T-cell (primary cell): ENCODE measurements at places on chromosomes 2 and 18.

GRCh38 chr18:51361130-51361860 is 163.8 kb upstream of the MEX3C start:
- no peak for DNase-seq

GRCh38 chr2:208686665-208687064 is 280.1 kb downstream of the PTH2R start:
- no peak for DNase-seq

GRCh38 chr2:150023044-150023443 is 435.5 kb upstream of the MMADHC start:
- no peak for DNase-seq

GRCh38 chr18:63908858-63909257 is 1.1 kb downstream of the SERPINB10 start:
- DNase-seq: no peak

- no peak for DNase-seq
These were observed 75.7 kb downstream of the WDR7 start for GRCh38 chr18:56726906-56727305.

DNA sequence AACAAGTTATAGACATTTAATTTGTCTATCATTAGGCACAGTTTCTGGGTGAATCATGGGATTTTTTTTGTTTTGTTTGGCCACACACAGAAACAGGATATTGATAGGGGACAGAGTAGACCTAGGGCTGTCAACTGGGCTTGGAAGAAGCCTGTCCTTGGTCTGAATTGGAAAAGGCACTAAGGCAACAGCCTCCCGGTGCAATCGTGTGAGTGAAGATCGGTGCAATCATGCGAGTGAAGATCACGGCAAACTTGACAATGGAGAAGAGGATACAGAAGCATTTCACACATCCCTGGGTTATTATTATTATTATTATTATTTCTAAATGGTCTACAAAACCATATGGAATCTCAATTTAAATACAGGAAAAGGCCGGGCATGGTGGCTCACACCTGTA is 94.5 kb downstream of the ACKR3 start:
- DNase-seq: no peak

DNA sequence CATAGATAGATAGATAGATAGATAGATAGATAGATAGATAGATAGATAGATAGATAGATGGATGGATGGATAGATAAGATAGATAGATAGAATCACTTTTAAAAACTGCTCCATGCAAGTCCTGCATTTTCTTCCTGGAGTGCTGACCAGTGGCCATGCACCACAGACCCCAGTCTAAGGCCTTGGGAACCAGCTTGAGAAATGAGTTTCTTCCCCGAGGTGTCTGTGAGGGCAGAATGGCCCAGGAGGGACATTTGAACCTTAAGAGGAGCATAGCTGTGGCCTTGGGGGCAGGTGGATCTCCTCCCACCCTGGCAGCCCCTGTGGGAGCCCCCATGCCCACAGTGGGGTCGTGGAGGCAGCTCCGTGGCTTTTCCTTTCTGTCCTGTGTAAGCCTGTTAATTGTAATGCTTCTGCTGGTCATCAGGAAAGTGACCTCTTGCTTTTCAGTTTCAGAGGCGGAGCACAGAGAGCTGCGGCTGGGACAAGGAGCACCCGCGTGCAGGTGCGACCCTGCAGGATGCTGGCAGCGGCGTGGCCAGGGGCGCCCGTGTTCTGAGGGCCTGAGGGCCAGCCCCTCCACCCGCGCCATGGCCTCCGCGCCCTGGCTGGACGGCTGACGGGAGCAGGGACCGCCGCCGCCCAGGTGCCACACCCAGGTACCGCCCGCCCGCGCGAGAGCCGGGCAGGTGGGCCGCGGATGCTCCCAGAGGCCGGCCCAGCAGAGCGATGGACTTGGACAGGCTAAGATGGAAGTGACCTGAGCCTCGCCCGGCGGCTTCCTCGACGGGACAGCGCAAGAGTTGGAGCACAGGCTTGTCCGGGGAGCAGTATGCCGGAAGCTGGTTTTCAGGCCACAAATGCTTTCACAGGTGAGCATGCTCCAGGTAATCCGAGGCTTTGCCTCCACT is 168.6 kb downstream of the LDLRAD4 start:
- DNase-seq: no peak

DNA sequence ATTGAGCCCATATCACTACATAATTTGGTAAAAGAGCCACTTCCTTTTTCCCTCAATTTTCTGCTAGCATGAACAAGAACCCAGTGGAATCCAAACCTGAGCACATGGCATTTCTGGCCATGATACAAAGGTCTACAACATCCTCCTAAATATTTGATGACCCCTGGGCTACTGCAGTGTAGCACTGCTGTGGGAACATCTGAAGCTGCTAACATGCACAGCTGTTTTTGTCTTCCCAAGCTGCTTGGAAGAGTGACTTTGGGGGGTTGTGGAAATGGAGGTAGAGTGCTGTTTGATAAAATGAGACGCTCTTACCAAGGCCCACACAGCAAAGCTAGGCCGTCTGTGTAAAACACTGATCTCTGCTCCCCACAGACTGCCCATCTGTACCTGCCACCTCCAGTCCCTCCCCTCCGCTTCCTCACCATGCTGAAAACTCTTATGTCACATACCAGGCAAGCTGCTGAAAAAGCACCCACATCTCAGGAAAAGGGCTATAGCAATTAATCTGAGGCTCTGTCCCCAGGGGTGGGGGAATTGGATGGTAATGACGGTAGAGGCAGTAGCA is 197.2 kb upstream of the HNRNPA3 start:
- no peak for DNase-seq

DNA sequence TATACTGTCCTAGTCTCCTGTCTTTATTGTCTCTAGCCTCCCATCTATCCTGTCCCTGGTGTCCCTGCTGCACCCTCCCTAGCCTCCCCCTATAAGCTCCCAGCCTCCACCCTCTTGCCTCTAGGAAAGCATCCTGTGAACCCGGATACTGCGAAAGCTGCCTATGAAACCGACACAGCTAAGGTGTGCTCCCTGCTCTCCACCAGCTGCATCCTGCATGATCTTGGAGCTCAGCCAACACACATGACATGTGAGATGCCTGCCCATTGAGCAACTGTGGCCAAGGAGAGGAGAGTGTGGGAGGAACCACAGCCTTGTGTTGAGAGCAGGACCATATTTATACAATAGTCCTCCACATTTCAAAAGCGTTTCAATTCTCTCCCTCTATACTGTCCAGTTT is 187.1 kb downstream of the ZBTB7C start:
- no peak for DNase-seq

- no peak for DNase-seq
These were observed 58.2 kb downstream of the HS6ST1 start for GRCh38 chr2:128260239-128261138.

- no peak for DNase-seq
These were observed 168.8 kb downstream of the ZNF385B start for GRCh38 chr2:179692610-179693009.

- DNase-seq: no peak
These were observed 13.6 kb downstream of the UPP2 start for GRCh38 chr2:158115202-158115767.

- no peak for DNase-seq
These were observed 65.6 kb downstream of the NOL4 start for GRCh38 chr18:34158881-34159690.

DNA sequence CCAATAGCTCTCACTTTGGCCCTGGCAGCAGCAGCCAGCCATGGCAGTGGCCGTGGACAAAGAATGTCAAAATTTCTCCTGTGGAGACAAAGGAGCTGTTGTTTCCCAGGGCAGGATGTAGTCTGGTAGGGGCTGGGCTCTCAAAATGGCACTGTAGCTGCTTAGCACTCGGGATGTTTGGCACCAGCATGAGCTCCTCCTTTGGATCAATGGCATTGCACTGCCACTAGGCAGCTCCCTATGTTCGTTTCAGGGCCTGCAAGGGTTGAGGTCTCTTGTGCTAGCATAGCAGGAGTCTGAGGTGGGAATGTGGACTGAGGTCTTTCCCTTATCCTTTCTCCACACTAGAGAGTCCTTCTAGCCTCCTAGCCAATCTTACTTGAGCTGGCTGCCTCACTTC is 948.8 kb upstream of the FAM98A start:
- DNase-seq: no peak

DNA sequence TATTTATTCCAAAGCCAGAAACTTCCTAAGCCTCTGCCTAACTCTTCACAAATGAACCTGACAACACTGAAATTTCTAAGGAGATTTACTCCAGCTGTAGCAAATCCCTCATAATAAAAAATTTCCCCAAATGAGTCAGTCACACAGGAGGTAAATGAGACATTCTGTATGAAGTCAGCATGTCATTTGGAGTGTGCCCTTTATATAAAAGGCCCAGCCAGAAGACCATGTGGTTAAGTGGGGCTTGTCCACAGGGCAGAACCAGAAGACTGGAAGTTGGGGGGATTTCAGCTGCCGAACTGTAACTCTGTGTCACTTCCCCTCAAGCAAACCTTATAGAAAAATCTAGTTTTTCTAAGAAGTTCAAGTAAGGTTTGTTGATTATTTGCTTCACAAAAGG is 30.2 kb downstream of the NRP2 start:
- no peak for DNase-seq

GRCh38 chr2:173414823-173415322 is 60.2 kb downstream of the CDCA7 start:
- no peak for DNase-seq

GRCh38 chr2:43950383-43951008 is 45.3 kb downstream of the LRPPRC start:
- DNase-seq: no peak

- DNase-seq: no peak
These were observed 24.2 kb downstream of the ZAP70 start for GRCh38 chr2:97737421-97738178.

DNA sequence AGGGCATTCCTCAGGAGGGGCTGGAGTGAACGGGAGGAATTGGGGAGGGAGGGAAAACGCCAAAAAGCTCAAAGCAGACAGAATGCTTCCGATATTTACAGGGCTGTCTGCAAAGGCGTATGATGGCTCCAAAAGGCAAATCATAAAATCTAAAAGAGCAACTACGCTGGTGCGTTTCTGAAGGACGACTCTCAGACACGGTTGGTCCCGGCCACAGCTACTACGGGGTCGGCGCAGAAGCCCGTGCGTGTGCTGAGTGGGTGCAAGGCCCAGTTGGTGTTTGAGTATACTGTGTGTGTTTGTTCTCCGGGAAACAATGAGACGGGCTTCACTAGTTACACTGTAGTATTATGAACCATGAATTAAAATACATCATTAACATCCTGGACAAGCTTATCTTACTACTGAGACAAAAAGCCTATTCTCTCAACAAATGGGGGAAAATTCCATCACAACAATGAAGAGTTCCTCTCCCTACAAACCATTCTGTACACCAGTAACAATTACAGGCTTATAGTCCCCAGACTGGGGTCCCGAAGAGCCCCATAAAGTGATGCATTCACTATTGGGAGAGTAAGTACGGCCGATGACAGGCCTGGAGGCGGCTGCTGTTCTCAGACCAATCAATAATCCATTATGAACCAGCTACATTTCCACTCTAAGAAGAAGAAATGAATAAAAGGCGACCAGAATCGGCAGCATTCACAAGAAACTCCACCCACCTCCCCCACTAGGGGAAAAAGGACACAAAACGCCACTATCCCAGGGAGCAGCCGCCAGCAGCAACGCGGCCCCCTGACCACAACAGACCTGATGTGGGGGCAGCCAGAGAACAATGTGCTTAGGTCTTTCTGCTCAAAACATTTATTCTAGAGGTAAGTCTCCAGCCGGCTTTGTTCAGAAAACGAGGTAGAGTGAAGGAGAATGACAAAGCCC is 43.4 kb downstream of the ZNF516 start:
- no peak for DNase-seq

DNA sequence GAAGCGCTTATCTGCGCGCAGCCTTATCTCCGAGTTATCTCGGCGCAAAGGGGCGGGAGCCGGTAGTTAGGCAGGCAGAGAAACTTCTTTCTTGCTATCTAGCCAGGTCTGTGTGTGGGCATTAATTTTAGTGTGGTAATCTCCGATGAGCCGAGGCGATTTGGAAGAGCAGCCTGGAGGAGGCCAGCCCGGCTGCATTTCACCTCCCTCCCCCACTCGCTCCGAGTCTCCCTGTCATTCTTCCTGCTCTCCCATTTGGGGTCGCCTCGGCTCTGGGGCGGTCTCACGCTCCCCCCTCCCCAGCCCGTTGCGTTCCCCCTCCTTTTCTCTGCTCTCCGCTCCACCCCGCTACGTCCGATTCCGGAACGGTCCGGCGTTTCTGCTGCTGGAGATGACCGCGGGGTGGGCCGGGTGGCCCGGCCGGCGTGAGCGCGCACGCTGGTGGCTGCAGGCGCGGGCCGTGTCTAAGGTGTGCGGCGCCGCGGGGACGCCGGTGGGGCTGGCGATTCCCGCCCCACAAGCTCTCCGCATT is 566 bp downstream of the GATA6 start:
- no peak for DNase-seq

- no peak for DNase-seq
These were observed 107.5 kb downstream of the OSR1 start for GRCh38 chr2:19250906-19251305.

DNA sequence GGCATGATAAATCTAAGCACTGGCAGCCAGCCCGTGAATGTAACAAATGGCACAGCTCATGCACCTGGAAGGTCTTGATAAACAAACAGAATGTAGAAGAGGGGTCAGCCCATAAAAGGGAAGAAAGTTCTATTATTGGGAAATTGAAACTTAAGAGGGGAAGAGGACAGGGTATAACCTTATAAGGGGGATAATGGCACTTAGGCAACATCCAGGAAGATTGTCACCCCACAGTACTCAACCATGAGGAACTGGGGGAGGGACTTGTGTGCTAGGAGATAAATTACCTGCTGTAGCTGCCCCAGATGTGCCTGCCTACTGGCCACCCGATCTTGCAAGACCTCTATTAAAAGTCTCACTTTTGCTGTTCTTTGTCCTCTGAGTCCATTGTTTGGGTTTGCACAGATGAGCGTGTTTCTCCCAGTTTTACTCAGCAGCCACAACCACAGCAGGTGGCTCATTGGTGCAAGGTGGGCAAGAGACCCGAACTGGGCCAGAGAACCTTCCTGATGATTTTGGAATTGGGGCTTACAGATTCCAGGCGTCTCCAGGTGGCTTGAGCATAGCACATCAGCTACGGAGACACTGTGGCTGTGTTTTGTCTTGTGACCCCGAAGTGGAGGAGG is 79.0 kb upstream of the TAF1B start:
- DNase-seq: no peak

GRCh38 chr2:25738383-25739343 is 65.3 kb upstream of the DTNB start:
- DNase-seq: no peak

- no peak for DNase-seq
These were observed 89.0 kb downstream of the KIAA1328 start for GRCh38 chr18:36917907-36918306.

DNA sequence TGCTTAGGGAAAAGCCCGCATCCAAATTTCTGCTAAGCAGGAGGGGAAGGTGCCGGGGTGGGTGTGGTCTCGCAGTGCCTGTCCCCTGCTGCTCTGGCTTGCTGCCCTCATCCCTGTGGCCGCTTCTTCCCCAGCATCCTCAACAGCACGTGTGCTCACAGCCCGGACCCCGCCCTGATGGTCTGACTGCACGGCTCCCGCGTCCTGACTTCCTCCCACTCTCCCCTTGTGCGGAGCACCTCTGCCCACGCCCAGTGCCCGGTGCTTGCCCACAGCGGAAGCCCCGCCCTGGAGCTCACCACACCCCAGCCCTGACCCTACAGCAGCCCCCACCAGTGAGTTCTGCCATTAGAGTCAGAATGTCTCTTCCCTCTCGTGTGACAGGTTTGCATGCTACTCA is 277.9 kb downstream of the NDUFA10 start:
- DNase-seq: no peak
